Breast epithelium (tissue), 4 donors: ENCODE measurements at places on chromosomes 1 and 21. TPM values are rescaled to one million over a fixed set of nuclear protein-coding genes. Genes with fewer than 3 reads are reported as not detected.

GRCh38 chr1:36322041-36322785 lies 1.2 kb downstream of the EVA1B start:
- peaks cover 3% of the 10 kb centered on the region for H3K4me1 ChIP-seq
- no peak for DNase-seq
- peak overlapping the region; percentile 96 for H3K27ac ChIP-seq
- H3K36me3 ChIP-seq, result no peaks in the 10 kb centered on the region
- H3K4me3 ChIP-seq, result peak overlapping the region; percentile 75
- H3K27me3 ChIP-seq, result no peaks in the 10 kb centered on the region

DNA sequence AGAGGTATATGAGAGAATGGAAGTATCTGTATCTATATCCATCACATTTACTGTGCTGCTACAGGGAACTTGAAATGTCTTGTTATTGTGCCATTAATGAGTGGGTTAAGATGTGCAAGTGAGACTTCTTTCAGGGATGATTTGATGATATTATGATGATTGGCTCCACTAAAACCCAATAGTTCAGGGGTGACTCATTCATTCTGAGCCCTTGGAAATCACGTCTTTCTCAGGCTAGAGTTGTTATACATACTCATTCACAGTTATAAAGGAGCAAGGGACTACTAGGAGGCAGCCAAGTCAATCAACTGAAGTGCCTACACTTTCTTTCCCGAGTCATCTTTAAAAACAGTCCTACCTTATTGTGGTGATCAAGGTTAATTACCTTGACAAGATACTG lies 1109.8 kb upstream of the B3GALT2 start:
- H3K27ac ChIP-seq, result no peak overlapping the region
- no peak for DNase-seq
- no peaks in the 10 kb centered on the region for H3K27me3 ChIP-seq
- H3K4me3 ChIP-seq, result no peak overlapping the region

DNA sequence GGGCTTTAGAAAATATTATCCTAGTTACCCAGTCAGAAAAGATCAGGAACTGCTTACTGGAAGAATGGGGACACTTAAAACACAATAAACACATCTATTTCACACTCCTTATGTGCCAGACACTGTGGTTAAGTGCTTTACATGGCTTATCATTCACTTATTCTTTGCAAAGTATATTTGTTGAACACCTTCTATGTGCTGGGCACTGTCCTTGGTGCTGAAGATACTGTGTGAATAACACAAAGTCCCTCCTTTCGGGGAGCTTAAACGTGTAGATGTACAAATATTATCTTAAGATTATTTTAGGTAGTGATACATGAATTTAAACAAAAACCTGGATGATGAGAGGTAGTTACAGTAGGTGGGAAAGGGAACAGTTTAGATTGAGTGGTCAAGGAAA lies 169.3 kb downstream of the ST6GALNAC5 start:
- no peak for DNase-seq
- H3K36me3 ChIP-seq, result no peaks in the 10 kb centered on the region
- no peaks in the 10 kb centered on the region for H3K4me1 ChIP-seq
- H3K27ac ChIP-seq, result no peak overlapping the region
- H3K4me3 ChIP-seq, result no peak overlapping the region

GRCh38 chr1:157403608-157404007 lies 148.7 kb downstream of the FCRL5 start:
- H3K4me3 ChIP-seq, result no peak overlapping the region
- no peak for DNase-seq
- H3K27ac ChIP-seq, result no peak overlapping the region
- no peaks in the 10 kb centered on the region for H3K4me1 ChIP-seq
- no peaks in the 10 kb centered on the region for H3K27me3 ChIP-seq

Gene DHCR24
- total RNA-seq, result 149 TPM
